Progenitor cell of endocrine pancreas (in vitro differentiated cells): ENCODE measurements at places on chromosomes 11 and 22.

GRCh38 chr11:46743693-46744339 is 24.8 kb downstream of the F2 start:
- DNase-seq: no peak

- DNase-seq: no peak
Measured at GRCh38 chr11:35655856-35656255, 6.7 kb upstream of the TRIM44 start.

- no peak for DNase-seq
Measured at GRCh38 chr22:41070665-41071331, 21.6 kb upstream of the EP300 start.

GRCh38 chr11:47415091-47415854 is 6.9 kb downstream of the SLC39A13 start:
- DNase-seq: no peak

DNA sequence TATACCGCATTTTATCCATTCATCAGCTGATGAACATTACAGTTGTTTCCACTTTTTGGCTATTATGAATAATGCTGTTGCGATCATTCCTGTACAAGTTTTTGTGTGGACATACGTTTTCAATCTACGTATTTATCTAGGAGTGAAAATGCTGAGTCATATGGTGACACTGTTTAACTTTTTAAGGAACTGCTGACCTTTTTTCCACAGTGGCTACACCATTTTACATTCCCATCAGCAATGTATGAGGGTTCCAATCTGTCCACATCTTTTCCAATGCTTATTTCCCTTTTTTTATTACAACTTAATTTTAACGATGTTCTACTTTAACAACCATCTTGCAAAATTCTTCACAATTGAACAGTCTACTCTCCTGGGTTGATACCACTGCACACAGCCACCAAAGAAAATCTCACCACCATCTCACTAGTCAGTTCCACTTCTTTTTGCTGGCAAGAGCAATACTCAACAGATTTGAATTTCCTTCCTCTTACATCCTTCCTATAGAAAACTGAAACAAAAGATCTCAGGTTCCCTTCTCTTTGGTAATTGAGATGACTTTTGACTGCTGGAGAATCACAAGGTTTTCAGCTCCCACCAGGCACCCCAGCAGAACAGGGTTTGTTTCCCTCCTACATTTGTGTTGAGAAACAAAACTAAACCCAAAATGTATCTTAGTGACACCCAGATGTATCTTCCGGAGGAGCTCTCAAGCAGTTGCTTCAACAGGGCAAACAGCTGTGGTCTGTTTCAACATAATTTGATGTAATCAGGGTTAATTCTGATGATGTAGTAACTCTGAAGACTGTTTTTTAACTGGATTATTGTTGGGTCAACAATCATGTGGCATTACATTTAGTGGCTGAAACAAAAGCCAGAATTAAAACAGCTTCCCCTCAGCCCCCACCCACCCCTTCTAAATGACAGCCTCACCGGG is 7.0 kb upstream of the GAB2 start:
- no peak for DNase-seq

DNA sequence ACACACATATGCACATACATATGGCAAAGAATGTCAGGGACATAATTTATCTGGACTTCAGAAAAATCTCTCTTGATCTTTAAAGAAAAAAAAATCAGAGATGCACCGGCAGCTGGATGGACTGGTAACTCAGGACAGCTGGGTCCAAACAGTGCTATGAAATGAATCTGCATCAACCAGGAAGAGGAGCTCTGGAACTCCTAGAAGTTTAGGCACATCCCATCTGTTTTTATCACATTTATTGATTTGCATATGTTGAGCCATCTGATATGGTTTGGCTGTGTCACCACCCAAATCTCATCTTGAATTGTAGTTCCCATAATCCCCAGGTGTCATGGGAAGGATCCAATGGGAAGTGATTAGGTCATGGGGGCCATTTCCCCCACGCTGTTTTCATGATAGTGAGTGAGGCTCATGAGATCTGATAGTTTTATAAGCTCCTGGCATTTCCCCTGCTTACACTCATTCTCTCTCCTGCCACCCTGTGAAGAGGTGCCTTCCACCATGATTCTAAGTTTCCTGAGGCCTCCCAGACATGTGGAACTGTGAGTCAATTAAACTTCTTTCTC is 87.7 kb upstream of the AKIP1 start:
- DNase-seq: no peak
